ENCODE measurements at places on chromosomes 12 and 14.

GRCh38 chr12:132568826-132569480 is 41.4 kb downstream of the LRCOL1 start:
- no peak for DNase-seq

DNA sequence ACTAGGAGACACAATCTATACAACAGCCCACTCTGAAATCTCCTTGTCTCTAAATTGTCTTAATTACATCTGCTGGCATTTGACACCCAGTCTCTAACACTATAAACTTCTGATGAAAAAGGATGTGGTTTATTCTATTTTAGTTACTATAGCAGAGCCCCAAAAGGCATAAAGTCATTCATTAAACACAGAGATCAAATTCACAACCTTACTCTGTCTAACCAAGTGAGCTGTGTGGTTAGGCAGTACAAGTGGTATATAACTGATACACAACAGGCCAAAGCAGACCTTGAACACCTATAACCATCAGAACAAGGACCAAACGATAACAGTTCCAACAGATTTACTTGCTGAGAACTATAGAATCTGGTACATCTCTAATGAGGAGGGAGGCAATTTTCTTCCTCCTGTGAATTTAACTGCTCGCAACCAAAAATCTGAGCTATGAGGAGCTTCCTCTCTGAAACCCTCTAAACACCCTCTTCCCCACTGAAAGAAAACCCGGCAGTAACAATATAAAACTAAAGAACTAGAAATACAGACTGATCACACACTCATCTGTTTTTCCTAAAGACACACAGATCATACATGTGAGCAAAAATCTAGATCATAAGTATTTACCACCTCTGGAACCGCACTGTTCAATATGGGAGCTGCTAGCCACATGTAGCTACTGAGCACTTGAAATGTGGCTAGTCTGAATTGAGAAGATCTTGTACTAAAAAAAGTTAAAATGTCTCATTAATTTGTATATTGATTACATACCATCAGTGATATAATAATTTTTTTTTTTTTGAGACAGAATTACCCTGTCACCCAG is 17.7 kb downstream of the SPPL3 start:
- DNase-seq: no peak

- no peak for DNase-seq
These were observed 44.4 kb upstream of the TCL1A start for GRCh38 chr14:95758331-95758730.

GRCh38 chr12:131176926-131177325 is 223.2 kb downstream of the ADGRD1 start:
- DNase-seq: no peak

- DNase-seq: no peak
These were observed 101.6 kb downstream of the STXBP6 start for GRCh38 chr14:24948261-24948847.

DNA sequence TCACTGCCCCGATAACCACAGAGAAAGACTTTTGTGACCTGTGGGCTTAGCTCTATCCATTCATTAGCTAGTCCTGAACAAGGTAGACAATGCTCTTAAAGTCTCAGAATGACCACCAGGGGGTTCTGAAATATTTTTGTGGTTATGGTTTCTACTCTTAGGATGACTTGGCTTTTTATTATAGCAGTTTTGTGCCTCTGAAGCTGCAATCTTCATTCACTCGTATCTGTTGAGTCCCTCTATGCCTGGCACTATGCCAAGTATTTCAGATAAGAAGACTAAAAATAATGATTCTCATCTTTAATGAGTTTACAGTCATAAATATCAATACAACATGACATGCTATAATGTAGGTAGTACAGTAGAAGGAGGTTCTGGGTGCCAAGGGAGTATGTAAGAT is 130.8 kb upstream of the TRHDE start:
- DNase-seq: no peak

DNA sequence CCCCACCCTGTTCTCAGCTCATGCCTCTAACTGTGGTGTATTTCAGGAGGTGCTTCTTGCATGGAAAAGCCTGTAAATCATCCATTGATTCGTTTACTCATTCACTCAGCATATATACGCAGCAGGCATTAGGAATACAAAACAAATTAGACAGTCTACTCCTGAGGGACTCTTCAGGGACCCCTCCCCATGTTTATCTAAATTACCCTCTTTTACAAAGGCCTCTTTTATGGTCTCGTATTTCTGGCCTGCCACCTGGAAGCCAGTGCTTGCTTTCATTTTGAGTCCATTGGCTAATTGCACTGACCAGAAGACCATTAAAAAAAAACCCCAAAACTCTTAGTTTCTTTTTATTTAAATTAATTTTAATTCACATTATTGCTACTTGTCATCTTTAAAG is 134.4 kb downstream of the DACT1 start:
- no peak for DNase-seq

- DNase-seq: no peak
These were observed 139.8 kb downstream of the KIF26A start for GRCh38 chr14:104278214-104278534.

DNA sequence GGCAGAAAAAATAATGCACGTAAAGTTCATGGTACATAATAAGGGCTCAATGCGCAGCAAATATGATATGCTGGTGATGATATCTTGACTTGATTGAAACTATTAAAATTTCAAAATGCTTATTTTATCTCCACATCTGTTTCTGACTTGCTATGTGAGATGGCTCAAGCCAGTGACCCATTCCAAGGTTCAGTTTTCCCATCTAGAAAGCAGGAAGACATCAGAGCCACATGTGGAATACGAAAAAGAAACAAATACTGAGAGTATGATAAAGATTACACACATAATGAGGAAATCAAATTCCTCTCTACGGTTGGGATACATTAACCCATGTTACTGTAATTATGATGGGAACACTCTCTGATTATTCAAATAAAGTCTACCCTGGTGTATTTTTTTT is 24.0 kb upstream of the TSPAN11 start:
- no peak for DNase-seq

GRCh38 chr14:57061009-57061711 is 207.5 kb downstream of the EXOC5 start:
- DNase-seq: no peak

GRCh38 chr14:71408362-71409030 is 501.2 kb downstream of the PCNX1 start:
- DNase-seq: no peak

- DNase-seq: no peak
These were observed 34.0 kb downstream of the EGLN3 start for GRCh38 chr14:33916663-33917565.

GRCh38 chr12:510071-510825 is 50.5 kb downstream of the B4GALNT3 start:
- no peak for DNase-seq

DNA sequence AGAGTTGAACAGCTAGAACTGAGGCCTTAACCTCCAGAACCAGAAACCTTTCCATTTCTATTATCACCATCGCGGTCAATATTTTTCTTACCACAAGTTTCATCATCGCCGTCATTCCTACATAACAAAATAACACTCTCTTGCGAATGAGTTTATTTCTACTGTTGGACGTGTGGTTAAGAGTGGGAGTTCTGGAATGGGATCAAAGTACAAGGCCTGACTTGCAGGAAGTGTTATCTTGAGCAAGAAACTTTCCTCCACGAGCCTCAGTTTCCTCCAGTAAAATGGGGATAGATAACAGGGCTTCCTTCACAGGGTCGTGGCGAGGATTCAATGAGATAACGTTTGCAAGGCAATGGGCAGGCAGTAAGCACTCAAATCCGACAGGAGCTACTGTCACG is 652 bp downstream of the SART3 start:
- no peak for DNase-seq

DNA sequence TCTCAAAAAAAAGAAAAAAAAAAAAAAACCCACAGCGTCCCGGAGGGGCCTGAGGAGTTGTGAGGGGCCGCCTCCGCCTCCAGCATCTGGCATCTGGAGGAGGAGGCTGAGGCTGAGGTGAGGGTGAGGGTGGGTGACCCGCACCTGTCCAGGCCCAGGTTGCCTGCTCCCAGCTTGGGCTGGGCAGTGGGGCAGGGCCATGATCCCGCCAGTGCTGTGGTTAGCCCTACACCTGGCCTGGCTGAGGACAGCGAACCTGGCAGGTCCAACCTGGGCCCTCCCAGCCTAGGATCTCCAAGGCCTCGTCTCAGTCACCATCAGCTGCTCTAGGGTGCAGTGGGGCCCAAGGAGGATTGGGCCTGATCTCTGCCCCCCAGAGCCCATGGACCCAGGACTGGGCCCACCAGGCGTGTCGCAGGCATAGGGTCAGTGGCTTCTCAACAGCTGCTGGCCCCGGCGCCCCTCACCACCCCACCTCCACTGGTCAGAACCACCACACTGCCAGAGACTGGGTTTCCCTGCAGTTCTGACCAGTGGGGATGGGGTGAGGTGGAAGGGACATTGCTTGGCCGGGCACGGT is 36.3 kb upstream of the RCOR1 start:
- no peak for DNase-seq

- DNase-seq: no peak
These were observed 22.0 kb upstream of the CDK17 start for GRCh38 chr12:96422192-96422591.

GRCh38 chr14:104309657-104310369 is 171.4 kb downstream of the KIF26A start:
- DNase-seq: no peak

GRCh38 chr12:94133964-94134795 is 14.2 kb upstream of the PLXNC1 start:
- DNase-seq: no peak

GRCh38 chr14:20808162-20808483 is 5.5 kb upstream of the RNASE1 start:
- no peak for DNase-seq
